ENCODE measurements at places on chromosomes 1 and 21.

DNA sequence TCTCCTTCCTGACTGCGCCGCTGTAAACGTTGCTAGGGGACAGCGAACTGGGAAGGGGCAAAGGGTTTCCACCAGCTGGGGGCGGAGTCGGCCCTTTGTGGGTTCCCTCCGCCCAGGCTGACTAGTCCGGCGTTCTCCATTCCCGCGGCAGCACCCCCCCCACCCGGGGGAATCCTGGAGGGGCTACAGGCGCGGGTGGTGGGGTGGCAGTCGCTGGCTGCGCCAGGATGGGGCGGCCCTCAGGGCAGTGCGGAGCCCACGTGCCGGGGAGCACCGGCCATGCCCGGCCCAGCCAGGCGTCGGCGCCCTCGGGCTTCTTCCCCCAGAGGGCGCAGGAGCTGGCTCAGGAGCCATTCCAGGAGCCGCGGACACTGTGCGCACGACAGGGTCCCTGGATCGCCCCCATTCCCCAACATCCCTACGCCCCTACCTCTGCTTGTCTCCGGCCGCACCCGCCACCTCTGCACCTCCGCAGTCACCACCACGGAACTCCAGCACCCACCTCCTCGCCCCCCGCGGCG lies 476 bp downstream of the BATF3 start:
- DNase-seq = peak; percentile 84

DNA sequence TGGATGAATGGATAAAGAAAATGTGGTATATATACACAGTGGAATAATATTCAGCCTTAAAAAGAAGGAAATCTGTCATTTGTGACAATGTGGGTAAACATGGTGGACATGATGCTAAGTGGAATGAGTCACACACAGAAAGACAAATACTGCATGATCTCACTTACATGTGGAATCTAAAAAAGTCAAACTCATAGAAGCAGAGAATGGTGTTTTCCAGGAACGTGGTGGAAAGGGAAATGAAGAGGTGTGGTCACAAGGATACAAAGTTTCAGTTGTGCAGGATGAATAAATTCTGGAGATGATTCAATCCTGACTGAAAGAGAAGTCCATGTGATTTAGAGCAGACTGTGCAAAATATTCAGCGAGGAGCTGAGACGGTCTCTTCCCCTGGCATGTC lies 56.6 kb downstream of the RYR2 start:
- no peak for DNase-seq

GRCh38 chr1:219792337-219793021 lies 135.9 kb downstream of the SLC30A10 start:
- no peak for DNase-seq

GRCh38 chr1:41497056-41497440 lies 12.6 kb upstream of the EDN2 start:
- no peak for DNase-seq

GRCh38 chr1:7070389-7071029 lies 285.3 kb downstream of the CAMTA1 start:
- no peak for DNase-seq

DNA sequence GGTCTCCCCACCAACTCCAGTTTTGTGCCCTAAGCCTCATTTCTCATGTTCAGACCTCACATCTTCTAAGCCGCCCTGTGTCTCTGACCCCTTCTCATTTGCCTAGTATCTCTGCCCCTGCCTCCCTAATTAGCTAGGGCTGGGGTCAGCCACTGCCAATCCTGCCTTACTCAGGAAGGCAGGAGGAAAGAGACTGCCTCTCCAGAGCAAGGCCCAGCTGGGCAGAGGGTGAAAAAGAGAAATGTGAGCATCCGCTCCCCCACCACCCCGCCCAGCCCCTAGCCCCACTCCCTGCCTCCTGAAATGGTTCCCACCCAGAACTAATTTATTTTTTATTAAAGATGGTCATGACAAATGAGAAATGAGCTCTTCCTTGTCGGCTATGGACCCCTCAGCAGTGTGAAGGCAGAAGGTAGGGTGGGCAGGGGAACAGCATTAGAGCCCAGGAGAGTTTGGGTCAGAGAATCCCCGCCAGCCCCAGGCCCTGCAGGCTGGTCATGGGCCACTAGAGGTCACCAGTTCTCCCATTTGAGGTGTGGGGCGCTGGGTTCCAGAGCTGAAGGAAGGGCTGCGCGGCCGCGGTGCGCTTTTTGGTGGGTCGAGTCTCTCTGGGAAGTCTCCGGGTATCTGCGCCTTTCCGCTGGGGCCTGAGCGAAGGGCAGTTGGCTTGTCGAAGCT lies 11.5 kb downstream of the ADAMTSL4 start:
- DNase-seq = peak; percentile 93

GRCh38 chr1:117759535-117759934 lies 153.7 kb downstream of the TENT5C start:
- no peak for DNase-seq

GRCh38 chr1:9028921-9029705 lies 2.9 kb upstream of the SLC2A7 start:
- DNase-seq = no peak

DNA sequence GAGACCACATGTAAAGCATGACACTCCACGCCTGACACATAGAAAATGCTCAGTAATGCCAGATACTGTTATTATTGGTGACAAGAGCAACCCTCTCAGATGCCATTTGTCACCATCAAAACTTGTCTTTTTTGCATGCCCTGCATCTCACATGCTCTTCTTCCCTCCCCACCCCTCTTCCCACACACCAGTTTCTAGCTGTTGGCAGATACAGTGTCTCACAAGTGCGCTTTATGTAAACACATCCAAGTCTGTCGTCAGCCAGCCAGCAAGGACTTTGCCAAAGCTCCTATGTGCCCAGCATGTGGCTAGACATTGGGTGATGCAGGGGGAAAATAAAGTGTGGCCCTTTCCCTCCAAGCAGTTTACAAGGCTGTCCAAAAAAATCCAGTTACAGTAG lies 44.9 kb upstream of the EPHA8 start:
- DNase-seq = no peak

GRCh38 chr1:234961456-234962339 lies 166.9 kb downstream of the TOMM20 start:
- DNase-seq = no peak

DNA sequence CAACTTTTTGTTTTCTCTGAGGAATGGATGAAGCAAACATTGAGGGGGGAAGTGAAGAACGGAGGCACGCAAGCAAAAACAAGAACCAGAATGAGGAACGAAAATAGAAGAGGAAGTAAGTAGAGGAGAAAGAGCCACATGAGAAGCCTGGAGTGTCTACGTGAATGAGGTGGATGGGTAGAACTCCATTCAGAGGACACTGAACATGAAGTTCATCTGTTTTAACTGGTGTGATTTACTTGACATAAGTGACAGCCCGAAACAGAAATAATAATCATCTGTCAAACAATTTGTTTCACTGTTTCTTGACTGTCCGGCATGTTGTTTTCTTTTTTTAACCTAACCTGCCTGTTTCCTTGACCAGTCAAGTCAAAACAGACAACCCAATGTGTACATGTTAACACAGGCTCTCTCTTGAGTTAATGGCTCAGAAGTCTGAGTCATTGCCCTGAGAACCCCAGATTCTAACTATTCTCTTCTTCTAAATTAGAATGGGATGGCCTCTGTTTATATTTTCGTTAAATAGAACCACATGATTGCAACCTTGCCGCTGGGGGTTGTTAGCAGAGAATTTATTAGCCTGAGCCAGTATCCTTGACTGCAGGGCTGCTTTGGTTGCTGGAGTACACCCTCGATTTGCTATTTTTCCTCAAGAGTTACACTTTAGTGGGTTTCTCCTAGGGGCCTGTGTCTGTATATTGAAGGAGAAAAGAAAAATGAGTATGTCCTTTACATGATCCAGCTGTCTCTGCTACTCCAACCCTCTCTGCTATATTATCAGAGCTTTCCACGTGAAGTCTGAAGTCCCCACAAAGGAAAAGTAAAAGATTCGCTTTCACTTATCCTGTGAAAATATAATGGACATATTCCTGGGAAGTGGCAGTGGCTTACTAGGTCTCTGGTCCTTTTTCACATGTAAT lies 151.7 kb downstream of the ZC3H11B start:
- no peak for DNase-seq

- no peak for DNase-seq
These were observed 20.4 kb upstream of the PLXNA2 start for GRCh38 chr1:208264469-208265121.

DNA sequence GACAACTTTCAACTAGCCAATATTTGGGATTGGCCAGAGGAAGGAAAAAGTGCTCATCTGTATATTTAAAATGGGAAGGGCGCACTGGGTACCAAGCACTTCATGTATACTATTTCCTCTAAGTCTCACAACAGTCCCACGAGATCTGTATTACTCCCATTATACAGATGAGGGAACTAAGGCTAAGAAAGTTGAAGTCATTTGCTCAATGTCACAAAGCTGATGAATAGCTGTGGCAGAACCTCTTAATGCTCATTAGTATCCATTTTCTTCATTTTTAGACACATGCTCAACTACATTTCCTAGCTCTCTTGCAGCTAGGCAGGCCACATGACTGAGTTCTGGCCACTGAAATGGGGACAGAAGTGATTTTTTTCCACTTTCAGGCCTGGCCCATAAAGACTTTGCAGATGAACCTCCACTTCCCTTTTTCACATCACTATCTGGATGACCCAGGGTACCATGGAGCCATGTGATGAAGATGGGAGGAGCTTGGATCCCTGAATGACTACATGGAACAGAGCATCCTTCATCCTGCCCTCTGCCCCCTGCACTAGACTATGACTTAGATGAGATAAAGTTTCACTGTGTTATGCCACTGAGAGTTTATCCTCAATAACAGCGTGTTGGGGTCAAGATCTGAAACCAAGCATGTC lies 31.8 kb downstream of the ATF3 start:
- no peak for DNase-seq

GRCh38 chr1:189623336-189623735 lies 854.3 kb downstream of the BRINP3 start:
- no peak for DNase-seq

GRCh38 chr1:236706183-236706582 lies 19.9 kb downstream of the ACTN2 start:
- no peak for DNase-seq

- no peak for DNase-seq
These were observed 1.7 kb upstream of the HLX start for GRCh38 chr1:220877377-220878095.

DNA sequence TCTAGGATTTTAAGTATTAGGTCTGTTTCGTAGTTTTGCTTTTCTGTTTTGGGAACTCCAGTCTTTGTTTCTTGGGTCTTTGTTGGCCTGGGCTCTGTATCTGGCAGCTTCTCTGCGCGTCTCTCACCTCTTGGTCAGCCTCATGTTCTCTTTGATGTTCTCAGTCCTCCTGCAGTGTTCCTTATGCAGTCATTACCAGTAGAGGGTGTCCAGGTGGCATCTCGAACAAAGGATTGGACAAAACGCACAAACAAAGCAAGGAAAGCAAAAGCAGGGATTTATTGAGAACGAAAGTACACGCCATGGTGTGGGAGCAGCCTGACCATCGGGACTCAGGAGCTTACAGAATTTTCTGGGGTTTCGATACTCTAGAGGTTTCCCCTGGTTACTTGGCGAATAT lies 133.7 kb upstream of the COL6A1 start:
- DNase-seq = no peak

DNA sequence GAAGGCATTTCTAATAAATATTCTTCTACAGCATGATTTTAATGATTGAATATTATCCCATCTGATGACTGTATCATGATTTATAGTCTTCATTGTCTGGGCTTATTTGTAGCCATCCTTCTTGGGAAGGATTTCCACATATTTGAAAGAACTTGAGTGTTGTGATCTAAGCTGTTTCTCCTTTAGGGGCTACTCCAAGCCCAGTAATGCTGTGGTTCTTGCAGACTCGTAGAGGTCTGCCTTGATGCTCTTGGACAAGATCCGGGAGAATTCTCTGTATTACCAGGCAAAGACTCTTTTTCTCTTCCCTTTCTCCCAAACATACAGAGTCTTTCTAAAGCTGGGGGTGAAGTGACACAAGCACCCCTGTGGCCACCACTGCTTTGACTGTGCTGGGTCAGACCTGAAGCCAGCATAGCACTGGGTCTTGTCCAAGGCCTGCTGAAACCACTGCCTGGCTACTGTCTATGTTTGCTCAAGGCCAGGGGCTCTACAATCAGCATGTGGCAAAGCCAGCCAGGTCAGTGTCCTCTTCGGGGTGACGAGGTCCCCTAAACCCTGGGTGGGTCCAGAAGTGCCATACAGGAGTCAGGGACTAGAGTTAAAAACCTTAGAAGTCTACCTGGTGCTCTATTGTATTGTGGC lies 107.4 kb downstream of the GIPC2 start:
- no peak for DNase-seq

- no peak for DNase-seq
These were observed 9.4 kb upstream of the CD55 start for GRCh38 chr1:207311888-207312603.

- DNase-seq = no peak
These were observed 647 bp downstream of the SDHB start for GRCh38 chr1:17053086-17053684.

DNA sequence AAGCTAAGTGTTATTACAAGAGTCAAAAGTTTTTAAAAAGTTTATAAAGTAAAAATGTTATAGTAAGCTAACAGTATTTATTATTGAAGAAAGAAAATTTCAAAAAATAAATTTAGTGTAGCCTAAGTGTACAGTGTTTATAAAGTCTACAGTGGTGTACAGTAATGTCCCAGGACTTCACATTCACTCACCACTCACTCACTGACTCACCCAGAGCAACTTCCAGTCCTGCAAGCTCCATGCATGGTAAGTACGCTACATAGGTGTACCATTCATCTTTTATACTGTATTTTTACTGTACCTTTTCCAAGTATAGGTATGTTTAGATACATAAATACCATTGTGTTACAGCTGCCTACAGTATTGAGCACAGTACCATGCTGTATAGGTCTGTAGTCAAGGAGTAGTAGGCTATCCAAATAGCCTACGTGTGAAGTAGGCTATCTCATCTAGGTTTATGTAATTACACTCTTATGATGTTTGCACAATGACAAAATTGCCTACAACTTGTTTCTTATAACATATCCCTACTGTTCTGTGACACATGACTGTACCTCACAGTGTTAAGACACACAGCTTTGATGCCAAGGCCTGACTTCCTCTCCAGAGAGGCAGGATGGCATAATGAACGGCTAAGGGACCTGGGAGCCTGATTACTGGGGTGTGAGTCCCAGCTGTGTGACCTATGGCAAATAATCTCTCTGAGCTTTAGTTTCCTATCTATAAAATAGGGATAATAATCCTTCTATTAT lies 12.7 kb downstream of the DHCR24 start:
- DNase-seq = peak; percentile 29

- DNase-seq = peak; percentile 89
These were observed 22.9 kb downstream of the RRP1 start for GRCh38 chr21:43812139-43812821.

- no peak for DNase-seq
These were observed 35.9 kb downstream of the PIK3R3 start for GRCh38 chr1:46096269-46097148.

- no peak for DNase-seq
These were observed 16.7 kb upstream of the ACBD3 start for GRCh38 chr1:226203240-226203639.
